Non-pigmented ciliary epithelial cell (primary cell): ENCODE measurements at places on chromosomes 2 and 18.

- no peak for DNase-seq
These were observed 67.4 kb downstream of the BARD1 start for GRCh38 chr2:214742119-214742518.

- DNase-seq = peak; percentile 24
These were observed 94.4 kb upstream of the TGFA start for GRCh38 chr2:70647873-70648481.

GRCh38 chr2:128037649-128038048 is 9.8 kb upstream of the SAP130 start:
- DNase-seq = no peak

- DNase-seq = no peak
These were observed 188.3 kb downstream of the ANKRD30B start for GRCh38 chr18:14936313-14936712.

DNA sequence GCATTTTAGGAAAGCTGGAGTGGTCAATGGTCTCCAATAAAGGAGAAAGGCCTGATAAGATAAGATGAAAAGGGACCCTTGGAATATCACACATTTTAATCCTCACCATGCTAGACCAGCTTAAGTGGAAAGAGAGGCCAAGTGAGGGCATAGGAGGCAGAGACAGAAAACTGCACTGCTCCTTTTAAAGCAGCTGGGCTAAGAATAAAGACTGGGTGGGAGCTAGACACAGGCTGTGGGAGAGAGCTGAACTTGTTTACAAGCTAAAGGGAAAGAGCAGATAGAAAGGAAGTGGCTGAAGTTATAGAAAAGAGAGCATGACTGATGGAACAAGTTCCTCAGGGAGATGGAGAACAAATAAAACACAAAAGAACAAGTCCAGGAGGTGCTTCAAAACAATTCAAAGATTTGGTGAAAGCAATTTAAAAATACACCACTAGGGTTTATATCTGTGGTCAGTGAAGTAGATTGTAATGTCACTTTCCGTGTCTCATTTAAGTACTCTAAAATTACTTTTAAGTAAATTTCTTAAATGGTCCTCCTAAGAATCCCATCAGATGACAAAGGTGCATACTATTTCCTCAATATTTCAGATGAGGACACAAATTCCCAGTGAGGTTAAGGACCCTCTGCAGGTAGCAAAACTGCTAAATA is 7.5 kb downstream of the COL5A2 start:
- DNase-seq = no peak

- DNase-seq = no peak
These were observed 98.6 kb downstream of the SLC4A10 start for GRCh38 chr2:161722547-161723503.

DNA sequence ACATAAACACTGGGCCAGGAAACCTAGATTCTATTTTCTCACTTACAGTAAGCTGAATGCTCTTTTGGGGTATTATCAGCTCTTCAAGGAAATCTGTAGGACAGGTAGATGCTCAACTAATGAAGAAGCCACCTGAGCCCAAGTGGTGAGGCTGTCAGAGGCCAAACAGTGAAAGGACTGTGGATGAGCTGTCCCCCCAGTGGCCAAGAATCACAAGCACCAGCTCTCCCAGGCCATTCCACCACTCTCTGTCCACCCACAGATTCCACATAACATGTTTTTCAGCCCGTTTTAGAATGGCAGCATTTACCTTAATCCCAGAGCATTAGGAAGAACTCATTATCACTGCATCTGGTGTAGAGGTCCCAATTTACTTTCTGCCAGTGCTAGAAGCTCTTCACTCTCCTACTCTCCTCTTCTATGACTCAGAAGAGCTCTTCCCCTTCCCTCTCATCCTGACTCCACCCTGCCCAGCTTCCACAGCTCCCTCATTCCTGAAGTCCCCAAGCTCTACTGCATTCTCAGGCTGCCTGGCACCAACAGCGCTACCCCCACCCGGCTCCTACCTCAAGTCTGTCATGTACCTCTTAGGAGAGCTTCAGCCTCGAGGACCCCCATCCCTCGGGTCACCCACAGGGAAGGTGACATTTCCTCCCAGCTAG is 43.8 kb upstream of the GORASP2 start:
- no peak for DNase-seq

DNA sequence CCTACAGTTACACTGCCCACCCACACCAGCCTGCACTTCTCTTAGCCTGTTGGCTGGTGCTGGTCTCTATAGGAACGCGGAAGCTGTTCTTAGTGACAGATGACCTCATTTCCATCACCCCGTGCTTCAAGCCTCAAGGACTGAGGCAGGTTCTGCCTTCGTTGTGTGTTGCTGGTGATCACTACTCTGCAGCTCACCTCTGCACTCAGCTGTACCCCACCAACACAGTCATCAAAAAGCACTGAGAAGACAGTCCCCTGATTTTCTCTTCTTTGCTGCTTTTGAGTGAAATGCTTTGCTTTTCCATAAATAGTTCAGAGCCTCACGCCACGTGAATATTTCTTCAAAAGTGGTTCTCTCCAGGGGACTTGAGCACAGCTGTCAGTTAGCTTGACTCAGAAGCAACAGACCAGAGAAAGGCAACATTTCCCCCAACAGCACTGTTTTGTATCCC is 225.7 kb upstream of the CCDC150 start:
- no peak for DNase-seq

DNA sequence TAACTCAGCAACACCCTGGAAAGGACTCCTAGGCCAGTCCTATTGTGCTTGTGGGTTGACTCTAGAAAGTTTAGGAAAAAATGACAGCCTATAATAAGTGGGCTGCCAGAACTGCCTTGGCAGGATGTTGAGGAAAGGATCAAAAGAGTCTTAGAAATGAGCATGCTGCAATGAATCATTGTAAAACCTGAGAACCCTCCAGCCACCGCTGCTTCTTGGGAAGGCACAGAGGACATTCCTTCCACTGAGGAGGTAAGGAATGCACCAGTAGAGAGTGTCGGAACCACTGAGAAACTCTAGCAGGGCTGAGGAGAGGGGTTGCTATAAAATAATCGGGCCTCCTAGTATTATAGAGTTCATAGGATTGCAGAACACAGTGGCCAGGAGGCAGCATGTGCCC is 146.7 kb upstream of the SMIM21 start:
- no peak for DNase-seq

GRCh38 chr2:156038021-156038420 is 294.5 kb downstream of the NR4A2 start:
- DNase-seq = no peak

GRCh38 chr2:174965992-174966744 is 39.0 kb downstream of the CHN1 start:
- DNase-seq = no peak

DNA sequence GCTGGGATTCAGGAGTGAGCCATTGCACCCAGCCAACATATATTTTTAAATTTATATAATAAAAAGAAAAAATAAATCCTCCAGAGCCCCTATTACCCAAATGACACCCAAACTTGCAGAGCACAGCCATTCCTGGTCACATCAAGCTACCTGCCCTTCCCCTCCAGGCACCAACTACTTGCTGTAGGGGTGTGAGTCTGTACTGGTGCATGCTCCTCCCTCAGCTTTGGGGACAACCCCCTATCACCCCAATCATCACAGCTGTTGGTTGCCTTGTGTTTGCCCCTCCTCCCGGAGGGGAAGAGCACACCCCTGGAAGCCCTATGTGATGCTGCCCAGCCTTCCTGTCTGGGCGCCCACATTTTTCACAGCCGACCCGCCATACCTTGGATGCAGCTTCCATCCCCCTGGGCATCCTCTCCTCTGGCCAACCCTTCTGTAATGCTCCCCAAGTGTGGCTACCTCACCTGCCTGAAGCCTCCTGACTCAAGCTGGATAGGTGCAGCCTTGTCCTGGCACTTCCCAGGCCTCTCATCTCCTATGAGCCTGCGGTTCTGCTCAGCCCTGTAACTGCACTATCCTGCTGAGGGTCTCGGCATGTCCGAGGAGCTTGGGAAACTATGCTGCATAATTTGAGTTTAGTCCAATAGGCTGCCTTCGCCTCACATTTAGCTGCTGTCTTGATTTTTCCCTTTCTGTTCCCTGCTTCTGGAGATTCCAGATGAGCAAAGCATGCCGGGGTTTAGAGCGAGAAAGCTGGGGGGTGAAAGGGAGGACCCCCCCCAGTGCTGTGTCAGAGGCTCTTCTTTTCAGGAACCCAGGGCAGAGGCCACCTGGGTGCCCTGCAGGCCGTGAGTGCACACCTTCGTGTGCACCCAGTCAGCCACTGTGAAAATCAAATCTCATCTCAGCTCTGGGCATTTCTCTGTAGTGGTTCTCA is 27.2 kb downstream of the CHST10 start:
- DNase-seq = no peak

DNA sequence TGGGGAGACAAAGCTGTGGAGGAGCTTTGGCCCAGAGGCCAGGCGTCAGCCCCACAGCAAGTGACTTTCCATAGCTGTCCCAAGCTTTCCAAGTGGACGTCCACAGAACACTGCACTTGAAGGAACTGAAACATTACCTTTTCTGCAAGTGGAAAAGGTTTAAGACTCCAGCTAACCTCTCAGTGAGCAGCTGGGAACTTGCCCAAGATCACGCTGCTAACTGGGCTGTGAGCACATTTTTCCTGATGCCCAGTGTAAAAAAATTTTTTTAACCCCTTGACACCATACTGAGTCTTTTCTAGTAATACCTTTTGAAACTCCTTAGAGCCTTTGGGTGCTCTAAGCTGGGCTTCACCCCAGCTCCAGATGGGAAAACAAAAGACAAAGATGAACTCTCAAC is 256.7 kb downstream of the HAUS1 start:
- DNase-seq = no peak

- no peak for DNase-seq
These were observed 400.8 kb upstream of the MMADHC start for GRCh38 chr2:149988361-149988760.

- DNase-seq = no peak
These were observed 158.9 kb downstream of the NEB start for GRCh38 chr2:151575338-151575737.

- no peak for DNase-seq
These were observed 2.8 kb upstream of the GPR55 start for GRCh38 chr2:230927711-230928341.

DNA sequence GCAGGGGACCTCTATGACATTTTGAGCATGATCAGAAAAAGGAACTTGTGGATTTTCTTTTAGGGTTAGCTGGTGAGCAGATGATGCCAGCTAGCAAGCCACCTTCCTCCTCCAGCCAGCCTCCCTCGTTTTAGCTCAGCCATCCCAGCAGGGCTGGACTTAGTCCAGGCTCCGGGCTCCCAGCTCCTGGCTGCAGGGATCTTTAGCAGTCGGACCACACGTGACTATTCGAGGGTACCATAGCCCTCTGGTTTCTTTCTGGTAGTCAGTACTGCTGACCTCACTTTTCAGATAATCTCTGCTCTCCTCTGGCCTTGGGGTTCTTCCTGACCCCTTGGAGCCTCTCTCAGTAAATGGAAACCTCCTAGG is 31.8 kb downstream of the NCK2 start:
- DNase-seq = no peak

DNA sequence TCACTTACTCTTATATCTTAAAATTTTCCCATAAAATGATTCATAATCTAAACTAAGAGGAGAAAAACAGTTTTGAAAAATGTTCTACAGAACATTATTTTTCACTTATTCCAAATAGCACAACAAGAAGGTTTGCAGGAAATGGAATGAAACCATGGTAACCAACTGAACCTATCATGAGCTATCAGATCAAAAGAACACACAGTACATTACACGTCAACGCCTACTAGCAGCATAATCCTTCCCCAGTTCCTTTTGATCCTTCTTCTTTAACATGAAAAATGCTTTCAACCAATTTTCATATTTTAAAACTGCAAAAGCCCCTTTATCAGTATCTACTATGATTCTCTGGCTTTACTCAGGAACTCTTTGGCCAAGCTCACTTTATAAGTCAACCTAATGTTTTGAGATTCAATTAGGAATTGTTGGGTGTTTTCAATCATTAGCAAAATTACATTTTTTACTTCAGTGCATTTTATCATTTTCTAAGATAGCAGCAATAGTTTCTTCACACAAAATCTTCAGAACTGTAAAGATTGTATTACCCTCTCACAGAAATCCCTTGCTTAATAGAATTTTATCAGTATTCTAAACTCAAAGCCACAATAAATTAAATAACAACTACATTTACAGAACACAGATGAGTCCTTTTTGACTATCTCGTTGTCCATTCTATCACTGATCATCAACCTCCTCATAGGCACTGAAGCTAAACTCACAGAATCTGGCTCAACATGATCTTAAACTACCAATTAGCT is 102.5 kb downstream of the CHN1 start:
- DNase-seq = peak; percentile 38

- no peak for DNase-seq
These were observed 71.1 kb upstream of the DSC1 start for GRCh38 chr18:31233621-31234275.

GRCh38 chr2:216340280-216340631 is 32.0 kb downstream of the MARCHF4 start:
- no peak for DNase-seq

DNA sequence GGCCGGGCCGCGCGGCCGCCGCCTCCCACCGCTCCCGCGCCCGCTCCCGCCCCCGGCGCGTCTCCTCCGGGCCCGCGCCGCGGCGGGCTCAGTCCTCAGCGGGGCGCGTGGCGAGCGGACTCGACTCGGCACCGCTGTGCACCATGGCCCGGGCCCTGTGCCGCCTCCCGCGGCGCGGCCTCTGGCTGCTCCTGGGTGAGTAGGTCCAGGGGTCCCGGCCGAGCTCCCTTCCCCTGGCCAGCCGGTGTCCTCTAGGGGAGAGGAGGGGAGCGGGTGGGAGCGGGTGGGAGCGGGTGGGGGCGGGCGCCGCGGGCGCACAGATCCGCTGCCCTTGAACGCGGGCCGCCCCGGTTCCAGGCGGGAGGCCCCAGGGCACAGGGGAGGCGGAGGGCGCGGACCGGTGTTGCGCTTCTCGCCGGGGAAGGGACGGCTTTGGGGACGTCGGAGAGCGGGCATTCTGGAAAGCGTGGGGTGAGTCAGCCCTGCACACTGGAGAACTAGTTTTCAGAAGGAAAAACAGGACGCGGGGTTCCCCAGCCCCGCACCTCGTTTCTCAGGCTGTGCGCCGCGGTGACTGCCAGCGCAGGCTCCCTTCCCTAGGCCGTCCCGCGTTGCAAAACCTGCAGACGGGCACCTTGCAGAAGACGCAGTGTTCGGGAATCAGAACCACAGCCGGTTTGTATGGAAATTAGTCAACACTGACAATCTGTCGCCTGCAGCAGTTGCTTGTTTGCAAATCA is at the start of gene RAMP1:
RAMP1 (plus strand) TSS at position 91 of the 740 bp plus-strand sequence; CDS start at position 144, 53 bp downstream.
- no peak for DNase-seq

GRCh38 chr18:43665105-43665788 is 388.0 kb upstream of the SYT4 start:
- peak; percentile 91 for DNase-seq

DNA sequence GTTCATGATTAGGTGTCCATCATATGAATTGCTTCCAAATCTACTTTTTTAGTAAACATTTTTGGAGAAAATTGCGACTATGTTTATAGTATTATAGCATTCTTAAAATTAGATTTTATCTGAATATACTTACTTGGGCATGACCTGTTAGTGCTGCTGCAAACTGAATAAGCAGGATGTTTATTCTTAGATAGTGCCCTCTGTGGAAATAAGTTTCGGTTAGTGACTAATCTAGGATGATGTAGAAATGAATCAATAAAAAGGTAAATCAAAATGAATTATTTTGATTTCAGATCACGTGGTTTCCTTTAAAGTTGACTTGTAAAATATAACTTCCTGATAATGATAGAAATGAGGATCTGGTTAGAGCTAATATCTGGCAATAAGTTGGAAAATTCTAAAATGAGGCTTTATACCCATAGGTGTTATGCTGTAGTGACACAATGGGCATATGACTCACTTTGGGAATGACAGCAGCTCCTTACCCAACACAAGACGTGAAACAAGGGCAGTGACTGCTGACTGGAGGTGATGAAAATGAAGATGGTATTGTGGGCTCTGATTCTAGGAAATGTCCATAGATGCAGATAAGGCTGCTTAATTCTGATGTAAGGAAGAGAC is 165.8 kb upstream of the TCF4 start:
- DNase-seq = no peak

- no peak for DNase-seq
These were observed 55.0 kb downstream of the EHBP1 start for GRCh38 chr2:62760555-62760954.
